Daoy (cell line): ENCODE measurements at places on chromosomes 5 and 9. TPM values are rescaled to one million over a fixed set of nuclear protein-coding genes. Genes with fewer than 3 reads are reported as not detected.
A peak's percentile ranks its signal among the peaks of the same experiment; 100 is the strongest.

ZNF618 gene
- 5.0 and 6.3 TPM in 2 replicates for total RNA-seq

DNA sequence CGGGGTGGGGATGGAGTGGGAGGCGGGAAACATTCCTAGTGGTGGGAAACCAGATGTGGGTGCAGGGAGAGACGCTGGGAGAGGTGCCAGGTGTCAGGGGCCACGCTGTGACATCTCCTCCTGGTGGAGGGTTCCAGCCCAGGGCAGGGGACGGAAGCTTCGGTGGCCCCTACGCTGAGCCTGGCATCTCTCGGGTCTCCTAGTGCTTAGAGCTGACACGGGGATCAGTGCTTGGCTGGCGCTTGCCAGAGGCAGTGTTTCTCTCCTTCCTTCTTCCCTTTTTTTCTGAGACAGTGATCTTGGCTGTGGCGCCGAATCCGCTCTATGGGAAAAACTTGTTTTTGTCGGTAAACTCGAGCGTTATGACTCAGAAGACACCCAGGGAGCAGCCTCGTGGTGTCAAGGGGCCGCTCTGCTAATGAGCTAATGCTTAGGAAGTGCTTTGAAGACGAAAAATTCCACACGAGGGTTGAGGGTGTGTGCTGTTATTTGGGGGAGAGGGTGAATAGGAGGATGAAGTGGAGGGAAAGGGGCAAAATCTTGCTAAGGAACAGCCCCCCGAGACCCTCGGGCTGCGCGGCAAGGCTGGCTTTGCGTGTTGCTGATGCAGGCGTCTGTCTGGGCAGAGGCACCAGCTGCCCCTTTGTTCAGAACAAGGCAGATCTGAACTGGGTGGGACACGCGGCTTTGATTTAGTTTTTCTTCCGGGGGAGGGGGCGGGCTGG is 20.4 kb upstream of the IER5L start:
- DNase-seq: no peak

DNA sequence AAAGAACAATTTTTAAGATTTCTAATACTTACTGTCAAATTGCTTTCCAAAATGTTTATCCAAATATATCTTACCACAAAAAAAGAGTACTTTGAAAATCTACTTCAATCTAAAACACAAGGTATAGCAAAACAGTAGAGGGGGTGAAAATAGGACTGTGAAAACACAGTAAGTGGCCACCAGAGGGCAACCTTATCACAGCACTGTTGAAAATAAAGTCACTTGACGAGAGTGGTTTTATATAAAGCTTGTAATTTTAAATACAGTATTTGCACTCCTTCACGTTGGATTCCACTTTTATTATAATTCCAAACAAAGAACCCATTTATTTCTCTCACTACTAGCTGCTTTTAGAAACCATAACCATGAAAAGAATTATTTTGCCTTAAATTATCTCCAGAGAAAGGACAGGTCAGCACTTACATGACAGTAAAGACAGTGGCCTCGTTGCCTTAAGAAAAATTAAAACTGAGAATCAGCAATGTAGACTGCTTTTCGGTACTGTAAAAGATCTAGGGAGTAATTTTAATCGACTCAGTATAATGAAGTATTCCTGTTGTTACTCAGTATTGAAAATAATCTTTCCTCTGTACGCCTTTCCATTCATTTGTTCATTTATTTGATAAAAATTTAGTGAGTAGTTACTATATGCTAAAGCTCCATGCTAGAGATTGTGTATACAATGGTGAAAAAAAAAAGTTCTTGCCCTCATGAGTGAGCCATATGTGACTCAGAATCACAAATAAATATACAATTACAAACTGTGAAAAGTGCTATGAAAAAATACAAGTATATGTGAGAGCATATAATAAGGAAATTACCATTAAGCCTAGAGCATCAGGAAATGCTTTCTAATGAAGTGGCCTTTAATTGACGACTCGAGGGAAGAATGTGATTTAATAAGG is 40.0 kb upstream of the CDK5RAP2 start:
- peak; percentile 66 for DNase-seq

DNA sequence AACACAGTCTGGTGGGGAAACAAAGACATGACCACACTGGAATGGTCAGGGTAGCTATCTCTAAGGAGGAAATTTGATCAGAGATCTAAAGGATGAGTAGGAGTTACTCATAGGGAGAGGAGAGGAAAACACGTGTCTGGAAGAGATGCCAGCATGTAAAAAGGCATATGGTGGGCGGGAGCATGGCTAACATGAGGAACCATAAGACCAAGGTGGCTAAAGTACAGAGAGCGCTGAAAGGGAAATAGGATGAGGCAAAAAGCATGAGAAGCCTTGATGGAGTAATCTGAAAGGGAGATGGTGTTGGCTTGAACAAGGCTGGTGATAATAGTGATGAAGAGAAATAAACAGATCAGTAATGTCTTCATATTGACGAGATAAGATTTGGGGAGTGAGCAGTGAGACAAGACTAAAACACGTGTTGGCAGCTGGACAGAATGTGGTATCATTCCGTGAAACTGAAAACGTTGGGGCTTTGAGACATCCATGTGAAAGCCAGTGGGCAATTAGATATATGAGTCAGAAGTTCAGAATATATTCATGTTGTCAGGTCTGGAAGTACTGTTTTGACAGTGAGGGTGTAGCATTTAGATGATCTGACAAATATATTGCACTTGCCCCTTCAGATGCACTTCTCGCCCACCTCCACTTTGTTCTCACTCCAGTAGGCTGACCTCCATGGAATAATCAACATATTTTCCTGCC is 209.1 kb upstream of the KCNN2 start:
- peak; percentile 15 for DNase-seq

DNA sequence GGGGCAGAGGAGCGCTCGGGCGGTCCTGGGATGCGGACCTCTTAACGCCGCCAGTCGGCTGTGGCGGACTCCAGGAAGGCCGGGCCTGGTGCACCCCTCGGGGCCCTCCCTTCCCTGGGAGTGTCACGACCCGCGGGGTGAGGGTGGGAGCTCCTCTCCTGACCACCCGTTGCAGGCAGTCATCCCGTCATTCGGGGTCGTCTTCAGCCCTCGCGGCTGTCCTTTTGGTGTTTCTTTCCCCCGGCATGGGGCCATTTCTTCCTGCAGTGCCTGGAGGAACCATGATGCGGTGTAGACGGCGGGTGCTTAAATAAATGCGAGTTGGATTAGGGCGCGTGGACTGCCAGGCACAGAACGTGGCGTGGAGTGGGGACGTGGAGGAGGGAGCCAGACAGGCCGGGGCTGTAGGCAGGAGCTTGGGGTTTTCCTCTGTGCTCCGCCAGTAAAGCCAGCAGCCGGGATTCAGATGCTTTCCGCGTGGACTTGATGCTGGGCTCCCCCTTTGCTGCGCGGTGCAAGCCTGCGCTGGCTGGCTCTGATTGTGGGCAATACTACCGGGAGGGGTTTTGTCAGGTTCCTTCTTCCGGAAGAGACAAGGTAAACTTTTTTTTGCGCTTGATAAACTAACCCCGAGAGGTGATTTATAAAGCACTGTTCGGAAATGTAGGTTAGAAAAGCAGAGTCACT is 868 bp downstream of the KDM4C start:
- DNase-seq: peak; percentile 79

- peak; percentile 83 for DNase-seq
Measured at GRCh38 chr9:36149197-36149596, 12.7 kb downstream of the GLIPR2 start.
